A549 treated with DMSO at 1 μM for 4 hours (cell line): ENCODE measurements at places on chromosomes 2 and 18. TPM values are rescaled to one million over a fixed set of nuclear protein-coding genes. Genes with fewer than 3 reads are reported as not detected.

SERPINB4 gene
- total RNA-seq: 0.12 to 0.28 TPM (median 0.18 TPM) in 5 replicates

IL36G gene
- total RNA-seq: not detected in 5 replicates

IL18RAP gene
- 0.02 to 0.06 TPM in 2 of 5 replicates, not detected in the others for total RNA-seq

TTR gene
- total RNA-seq: 0.16 to 0.41 TPM in 2 of 5 replicates, not detected in the others

ASPRV1 gene
- 0.17 to 0.38 TPM (median 0.24 TPM) in 5 replicates for total RNA-seq

TDRD15 gene
- not detected in 5 replicates for total RNA-seq

HOXD8 gene
- total RNA-seq: 4.8 to 5.9 TPM (median 5.5 TPM) in 5 replicates

PMS1 gene
- 6.4 to 9.4 TPM (median 9.0 TPM) in 5 replicates for total RNA-seq

CD28 gene
- not detected in 5 replicates for total RNA-seq

RPE gene
- total RNA-seq: 58.9 to 69.4 TPM (median 68.0 TPM) in 5 replicates

SLC25A52 gene
- total RNA-seq: not detected in 5 replicates

SPHKAP gene
- total RNA-seq: not detected in 5 replicates

GNAL gene
- total RNA-seq: 6.7 to 7.8 TPM (median 6.8 TPM) in 5 replicates

PPM1G gene
- 162 to 187 TPM (median 174 TPM) in 5 replicates for total RNA-seq

NOSTRIN gene
- 1.4 to 2.2 TPM (median 1.9 TPM) in 5 replicates for total RNA-seq
